ENCODE measurements at places on chromosomes 2 and 18.

DNA sequence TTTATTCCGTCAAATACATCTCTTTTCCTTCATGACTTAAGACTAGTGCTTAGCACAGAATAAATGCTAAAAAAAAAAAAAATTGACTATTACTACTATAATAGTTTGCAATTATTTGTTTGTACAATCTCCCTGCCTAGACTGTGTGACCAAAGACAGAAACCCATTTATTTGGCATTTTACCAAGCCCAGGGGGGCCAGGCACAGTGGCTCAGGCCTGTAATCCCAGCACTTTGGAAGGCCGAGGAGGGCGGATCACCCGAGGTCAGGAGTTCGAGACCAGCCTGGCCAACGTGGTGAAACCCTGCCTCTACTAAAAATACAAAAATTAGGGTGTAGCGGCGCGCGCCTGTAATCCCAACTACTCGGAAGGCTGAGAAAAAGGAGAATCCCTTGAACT, 1.4 kb downstream of the ASB3 start:
- no peak for DNase-seq

DNA sequence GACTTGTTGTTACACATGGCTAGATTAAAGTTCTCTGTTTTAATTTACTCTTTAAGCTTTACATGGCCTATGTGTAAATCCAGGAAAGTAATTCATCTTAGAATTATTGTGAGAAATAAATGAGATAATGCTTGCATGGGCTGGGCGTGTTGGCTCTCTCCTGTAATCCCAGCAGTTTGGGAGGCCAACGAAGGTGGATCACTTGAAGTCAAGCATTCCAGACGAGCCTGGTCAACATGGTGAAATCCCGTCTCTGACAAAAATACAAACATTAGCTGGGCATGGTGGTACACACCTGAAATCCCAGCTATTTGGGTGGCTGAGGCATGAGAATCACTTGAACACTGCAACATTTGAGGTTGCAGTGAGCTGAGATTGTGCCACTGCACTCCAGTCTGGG, 4.3 kb upstream of the RIF1 start:
- DNase-seq, result no peak

- no peak for DNase-seq
Observed at GRCh38 chr18:30016179-30016578, 1026.4 kb downstream of the DSC3 start.

DNA sequence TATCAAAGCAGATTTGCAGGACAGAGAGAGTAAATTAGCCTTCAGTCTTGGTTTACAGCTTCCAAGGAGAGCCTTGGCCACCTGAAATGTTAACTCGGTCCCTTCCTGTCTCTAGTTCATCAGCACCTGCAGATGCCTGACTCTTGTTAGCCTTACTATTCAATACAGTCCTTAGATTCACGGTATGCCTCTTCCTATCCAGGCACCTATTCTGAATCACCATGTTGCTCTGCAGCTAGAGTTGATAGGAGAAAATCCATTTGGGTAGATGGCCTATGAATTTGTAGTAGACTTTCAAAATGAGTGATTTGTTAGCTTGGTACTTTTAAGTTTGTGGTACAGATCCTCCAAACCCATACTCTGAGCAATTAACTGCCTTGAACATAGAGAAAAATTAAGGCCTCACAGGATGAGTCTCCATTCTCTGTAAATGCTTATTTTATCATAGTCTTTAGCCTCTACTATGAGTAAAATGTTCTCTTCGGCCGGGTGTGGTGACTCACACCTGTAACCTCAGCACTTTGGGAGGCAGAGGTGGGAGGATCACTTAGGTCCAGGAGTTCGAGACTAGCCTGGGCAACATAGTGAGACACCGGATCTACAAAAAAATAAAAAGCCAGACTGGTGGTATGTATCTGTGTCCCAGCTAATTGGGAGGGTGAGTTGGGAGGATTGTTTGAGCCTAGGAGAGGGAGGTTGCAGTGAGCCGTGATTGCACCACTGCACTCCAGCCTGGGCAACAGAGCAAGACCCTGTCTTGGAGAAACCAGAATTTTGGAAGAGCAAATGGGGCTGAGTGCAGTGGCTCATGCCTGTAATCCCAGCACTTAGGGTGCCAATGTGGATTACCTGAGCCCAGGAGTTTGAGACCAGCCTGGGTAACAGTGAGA, 32.9 kb downstream of the PTCD3 start:
- no peak for DNase-seq

GRCh38 chr18:32110005-32110404, 18.3 kb downstream of the RNF138 start:
- no peak for DNase-seq

DNA sequence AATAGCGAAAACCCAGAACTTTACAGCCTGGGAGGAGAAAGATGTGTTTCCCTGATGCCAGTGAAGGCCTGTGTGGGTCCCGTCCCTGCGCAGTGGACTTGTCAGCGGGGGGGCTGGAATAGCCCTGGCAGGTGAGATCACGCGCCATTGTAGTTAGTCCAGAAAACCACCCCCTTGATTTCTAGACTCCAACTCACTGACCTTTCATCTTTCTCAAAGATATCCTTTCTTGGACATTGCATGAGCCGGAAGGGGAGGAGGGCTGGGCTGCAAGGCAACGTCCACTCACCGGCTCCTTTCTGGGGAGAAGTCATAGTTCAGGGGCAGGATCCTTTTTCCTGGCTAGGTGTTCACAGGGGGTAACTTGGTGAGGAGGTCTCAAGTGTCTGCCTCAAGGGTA, 22.3 kb upstream of the ASAP2 start:
- no peak for DNase-seq

GRCh38 chr2:97999536-97999935, 3.8 kb upstream of the TMEM131 start:
- DNase-seq, result no peak

DNA sequence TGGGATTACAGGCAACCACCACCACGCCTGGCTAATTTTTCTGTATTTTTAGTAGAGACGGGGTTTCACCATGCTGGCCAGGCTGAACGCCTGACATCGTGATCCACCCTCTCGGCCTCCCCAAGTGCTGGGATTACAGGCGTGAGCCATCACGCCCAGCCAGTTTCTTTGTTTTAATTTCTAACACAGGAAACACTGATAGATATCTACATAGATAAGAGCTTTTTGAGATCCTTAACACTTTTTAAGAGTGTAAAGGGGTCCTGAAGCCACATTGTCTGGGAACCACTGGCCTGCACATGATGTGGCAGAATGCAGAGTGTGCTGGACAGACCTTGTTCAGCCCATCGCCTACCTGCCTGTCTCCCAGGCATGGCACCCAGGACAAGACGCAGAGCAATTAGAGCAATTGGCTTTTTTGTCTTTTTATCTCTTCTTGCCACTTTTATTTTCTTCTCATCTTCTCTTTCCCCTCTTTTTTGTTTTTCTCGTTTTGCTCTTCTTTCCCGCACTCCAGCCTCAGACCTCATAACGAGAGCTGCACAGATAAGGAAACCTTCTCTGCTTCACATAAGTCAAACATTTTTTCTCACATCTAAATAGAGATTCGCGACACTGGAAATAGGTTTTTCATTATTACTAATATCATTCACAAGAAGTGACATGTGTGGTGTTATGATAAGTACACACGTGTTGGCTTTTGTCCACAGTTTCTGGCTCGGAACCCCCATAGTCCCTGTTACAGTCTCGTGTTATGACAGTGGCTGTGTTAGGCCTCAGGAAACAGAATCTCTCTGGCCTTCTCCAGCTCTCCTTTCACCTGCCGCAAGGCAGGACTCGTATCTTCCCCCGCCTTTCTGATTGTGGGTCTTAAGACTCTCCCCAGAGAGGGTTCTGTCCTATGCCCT, 25.2 kb upstream of the GPR55 start:
- no peak for DNase-seq

DNA sequence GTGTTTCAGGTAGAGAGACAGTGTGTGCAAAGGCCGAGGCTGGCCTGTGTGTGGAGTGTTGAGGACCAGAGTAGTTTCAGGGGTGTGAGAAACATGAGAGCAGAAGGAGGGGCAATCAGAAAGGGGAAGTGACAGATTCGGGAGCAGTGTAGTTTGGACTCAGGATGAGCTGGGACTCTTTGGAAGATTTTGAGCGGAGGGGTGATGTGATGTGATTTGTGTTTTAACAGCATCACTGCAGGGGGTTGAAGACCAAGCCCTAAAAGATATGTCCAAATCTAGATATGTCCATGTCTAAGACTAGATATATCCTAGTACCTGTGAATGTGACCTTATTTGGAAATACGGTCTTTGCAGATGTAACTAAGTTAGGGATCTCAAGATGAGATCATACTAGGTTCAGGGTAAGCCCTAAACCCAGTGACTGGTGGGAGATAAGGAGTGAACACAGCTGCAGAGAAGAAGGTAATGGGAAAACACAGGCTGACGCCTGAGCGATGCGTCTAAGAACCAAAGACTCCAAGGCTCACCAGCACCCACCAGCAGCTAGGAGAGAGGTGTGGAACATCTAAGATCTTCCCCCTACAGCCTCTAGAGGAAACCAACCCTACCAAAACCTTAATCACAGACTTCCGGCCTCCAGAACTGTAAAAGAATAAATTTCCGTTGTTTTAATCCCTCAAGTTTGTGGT, 38.5 kb upstream of the MYO3B start:
- DNase-seq, result no peak

- DNase-seq, result no peak
Observed at GRCh38 chr2:237352279-237352845, 61.6 kb downstream of the COL6A3 start.

DNA sequence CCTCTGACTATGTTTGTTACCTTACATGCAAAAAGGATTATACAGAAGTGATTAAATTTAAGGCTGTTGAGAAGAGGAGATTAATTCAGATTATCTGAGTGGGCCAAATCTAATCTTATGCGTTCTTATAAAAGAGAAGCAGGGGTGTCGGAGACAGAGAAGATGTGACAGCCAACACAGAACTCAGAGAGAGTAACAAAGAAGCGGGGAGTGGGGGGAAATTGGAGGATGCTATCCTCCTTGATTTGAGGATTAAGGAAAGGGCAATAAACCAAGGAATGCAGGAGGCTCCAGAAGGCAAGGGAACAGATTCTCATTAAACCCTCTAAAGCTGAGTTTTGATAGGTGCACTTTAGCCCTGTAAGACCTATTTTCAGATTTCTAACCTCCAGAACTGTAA, 291.3 kb upstream of the REG3G start:
- no peak for DNase-seq

DNA sequence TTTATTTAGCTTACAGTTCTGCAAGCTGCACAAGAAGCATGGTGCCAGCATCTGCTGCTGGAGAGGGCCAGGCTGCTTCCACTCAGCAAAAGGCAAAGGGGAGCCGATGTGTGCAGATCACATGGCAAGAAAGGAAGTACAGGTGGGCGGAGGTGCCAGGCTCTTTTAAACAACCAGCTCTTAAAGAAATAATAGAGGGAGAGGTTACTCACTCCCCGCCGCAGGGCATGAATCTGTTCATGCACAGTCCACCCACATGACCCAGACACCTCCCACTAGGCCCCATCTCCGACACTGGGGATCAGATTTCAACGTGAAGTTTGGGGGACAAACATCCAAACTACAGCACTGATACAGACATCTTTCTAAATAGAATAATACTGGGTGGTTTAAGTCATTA, 105.8 kb downstream of the MTCL1 start:
- no peak for DNase-seq

DNA sequence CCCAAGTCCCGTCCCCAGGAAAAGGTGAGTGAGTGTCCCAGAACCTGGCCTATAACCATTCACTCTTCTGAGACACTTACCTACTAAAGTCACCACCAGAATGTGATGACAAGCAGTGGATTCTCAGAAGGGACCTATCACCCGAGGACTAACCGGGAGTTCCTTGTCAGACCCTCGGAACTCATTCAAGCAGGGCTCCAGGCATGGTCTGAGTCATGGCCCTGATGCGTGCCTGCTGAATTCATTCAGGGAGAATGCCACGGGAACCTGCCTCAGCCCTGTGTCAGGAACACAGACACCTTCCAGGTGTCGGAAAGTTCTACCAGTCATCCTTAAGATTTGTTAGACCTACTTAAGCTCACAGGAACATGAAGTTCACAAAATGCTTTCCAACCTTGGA, 29.8 kb downstream of the ALPK2 start:
- no peak for DNase-seq

DNA sequence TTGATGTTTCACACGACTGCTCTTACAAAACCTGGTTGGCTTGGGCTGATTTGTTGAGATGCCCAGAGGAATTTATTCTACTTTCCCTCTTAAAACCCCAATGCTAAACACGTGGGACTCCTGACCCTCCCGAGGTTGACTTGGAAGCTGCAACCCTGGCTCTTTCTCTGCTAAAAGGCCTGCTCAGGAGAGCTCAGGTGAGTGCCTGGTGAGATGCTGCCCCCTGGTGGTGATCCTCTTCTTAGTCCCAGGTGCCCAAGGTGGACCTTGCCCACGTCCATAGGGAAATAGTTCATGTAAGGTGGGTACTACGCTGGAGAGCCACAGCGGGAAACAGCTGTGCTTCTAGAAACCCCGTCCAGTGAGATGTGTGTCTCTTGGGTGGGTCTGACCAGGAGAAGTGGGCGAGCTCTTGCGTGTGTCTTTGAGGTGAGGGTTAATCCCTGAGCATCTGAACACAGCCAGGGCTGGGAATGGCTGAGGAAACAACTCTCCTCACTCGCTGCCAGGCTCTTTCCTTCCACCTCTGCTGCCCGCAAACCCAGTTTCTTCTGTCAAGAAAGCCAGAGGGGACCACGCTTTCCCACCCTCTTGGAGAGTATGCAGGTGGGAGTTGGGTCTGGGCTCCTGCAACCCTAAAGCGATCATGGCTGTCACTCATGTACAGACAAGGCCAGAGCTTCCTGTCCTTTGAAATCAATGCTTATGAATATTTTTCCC, 25.5 kb upstream of the PXDN start:
- peak; percentile 11 for DNase-seq

- DNase-seq, result no peak
Observed at GRCh38 chr18:56575819-56576663, 62.4 kb downstream of the TXNL1 start.

GRCh38 chr2:100990650-100991403, 11.3 kb upstream of the RPL31 start:
- DNase-seq, result no peak

DNA sequence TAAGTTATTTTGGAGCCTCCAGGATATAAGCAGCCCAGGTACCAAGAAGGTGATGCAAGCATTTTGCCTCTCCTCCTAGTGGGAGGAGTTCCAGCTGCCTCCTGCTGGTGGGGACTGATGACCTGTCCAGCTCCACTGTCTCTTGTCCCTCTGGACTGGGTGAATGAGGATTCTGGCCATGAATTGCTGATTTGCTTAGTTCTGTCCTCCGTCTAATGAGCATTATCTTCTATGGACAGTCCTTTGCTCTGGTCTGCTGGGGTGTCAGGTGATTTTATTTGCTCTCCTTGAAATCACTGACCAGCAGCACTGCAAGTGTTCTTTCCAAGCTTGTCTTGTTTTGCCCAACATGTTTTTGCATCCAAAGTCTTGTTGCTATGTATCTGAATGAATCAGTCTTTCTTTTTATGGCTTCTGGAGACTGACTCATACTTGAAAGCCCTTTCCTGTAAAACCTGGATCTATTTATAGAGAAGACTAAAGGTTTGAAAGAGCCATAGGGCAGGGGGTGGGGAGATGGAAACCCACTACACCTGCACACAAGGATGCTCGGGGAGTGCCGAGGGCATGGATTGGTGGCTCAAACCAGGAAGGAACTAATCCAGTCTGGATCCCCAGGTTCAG, 40.5 kb upstream of the EFHD1 start:
- no peak for DNase-seq

GRCh38 chr18:66761166-66761565, 157.3 kb upstream of the CDH19 start:
- no peak for DNase-seq

- no peak for DNase-seq
Observed at GRCh38 chr2:219638217-219638947, 11.0 kb downstream of the SLC4A3 start.
